ENCODE measurements at places on chromosomes 2 and 18.

DNA sequence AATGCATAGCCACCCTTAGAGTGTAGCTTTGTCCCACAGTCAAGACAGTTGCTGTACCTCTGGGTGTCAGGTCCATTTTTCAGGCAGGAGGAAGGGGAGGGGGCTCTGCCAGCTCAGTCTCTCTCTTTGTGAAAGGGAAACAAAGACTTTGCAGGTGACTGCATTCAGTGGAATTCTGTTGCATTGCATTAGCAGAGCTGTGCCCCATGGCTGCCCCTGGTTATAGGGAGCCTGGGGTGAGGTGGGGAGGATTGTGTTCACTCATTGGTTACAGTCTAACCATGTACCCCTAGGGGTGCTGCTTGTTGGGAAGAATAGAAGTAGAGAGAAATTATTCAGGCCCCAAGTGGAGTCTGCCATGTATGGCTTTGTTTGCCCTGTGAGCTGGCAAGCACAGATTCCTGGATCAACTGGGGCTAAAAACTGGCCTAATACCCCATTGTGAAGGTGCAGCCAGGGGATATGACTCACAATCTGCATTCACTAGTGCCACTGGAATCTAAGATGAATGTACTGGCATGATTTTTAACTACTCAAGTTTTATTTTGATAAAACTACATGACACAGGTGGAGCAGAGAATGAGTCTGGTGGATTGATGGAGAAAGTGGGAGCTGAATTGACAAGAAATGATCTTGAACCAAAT, 118.4 kb downstream of the SH3BP4 start:
- DNase-seq, result no peak

GRCh38 chr2:27211241-27211942, 449 bp upstream of the ATRAID start:
- peak; percentile 23 for DNase-seq

DNA sequence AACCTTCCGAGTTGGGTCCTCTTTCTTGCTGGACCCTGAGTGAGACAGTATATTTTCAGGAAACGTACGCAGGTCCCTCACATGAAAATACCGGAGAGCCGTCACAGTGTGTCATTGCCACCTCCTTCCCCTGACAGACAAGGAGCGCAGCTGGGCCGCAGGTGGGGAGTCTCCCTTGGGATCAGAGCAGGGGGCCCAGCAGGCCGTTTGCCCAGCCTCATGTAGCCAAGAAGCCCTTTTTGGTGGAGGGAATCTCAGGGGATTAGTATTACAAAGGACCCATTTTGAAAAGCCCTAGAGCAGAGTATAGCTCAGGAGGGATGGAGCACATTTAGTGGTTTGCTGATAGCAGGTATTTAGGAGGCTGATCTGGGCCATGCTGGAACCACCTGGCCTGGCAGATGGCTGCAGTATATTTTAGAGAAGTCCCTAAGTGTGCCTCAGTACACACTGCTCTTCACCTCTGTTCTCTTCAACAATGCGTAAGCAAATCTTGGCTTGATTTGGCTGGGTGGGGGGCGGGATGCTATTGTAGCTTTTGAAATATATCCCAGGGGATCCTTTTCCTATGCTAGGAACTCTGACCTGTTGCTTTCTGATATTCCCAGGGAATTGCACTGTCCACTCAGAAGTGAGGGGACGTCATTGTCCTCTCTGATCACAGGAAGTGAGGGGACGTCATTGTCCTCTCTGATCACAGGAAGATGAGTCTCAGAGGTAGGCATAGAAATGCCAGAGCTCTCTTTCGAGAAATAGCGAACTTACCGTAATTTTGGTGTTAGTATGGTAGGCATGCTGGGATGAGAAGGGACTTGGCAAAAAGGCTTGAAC, 171.9 kb downstream of the HRH4 start:
- DNase-seq, result no peak

DNA sequence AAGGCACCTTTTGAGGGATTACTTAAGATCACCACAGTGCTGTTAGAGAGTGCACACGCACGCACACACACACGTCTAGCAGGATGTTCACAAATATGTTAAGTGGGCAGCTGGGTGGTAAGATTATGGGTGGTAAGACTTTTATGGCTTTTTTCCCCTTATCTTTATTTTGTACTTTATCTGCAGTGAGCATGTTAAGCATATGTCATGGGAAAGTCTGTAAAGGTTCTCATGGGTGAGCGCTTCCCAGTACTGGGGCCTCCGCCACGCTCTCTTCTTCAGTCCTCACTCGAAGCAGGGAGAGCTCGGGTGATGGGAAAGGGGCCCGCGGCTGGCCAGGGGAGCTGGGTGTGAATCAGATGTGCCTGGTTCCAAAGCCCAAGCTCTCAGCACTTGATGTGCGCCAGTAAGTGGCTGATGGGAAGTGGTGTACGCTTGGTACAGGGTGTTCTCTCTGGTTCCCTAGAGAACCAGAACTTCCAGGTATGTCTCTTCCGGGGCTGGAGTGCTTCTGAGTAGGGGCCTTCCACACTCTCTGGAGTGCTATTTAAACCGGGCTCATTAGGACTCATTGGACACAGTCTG, 83.9 kb upstream of the YWHAQ start:
- no peak for DNase-seq

DNA sequence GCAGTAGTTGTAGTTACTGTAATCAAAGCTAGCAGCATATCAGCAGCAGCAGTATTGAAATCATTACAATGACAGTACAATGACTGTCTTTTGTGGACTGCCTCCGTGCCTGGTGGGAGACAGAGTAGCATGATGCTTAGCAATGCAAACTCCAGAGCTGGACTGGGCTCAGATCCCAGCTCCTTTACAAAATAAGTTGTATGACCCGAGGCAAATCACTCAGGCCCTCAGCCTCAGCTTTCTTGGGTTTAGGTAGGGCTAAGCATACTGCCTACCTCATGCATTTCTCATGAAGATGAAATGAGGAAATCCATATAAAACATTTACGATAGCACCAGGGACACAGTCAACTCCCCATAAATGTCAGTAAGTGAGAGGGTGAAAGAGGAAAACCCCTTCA, 170.7 kb downstream of the TTC32 start:
- no peak for DNase-seq

DNA sequence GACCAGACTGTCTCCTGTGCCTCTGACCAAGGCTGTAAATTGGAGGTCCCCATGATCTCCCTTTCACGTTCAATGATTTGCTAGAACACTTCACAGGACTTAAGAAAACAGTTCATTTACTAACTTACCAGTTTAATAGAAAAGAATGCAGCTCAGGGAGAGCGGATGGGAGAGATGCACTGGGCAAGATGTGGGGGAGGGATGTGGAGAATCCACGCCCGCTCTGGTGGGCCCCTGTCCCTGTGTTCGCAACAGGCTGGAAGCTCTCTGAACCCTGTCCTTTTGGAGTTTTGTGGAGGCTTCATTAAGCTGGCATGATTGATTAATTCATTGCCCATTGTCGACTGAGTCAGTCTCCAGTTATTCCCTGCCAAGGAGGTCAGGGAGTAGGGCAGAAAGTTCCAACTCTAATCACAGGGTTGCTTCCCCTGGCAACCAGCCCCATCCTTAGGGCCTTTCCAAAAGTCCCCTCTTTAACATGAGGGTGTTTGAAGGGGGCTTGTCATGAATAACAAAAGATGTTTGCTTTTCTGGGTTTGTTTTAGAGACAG, 257.1 kb downstream of the ACKR3 start:
- DNase-seq, result no peak

DNA sequence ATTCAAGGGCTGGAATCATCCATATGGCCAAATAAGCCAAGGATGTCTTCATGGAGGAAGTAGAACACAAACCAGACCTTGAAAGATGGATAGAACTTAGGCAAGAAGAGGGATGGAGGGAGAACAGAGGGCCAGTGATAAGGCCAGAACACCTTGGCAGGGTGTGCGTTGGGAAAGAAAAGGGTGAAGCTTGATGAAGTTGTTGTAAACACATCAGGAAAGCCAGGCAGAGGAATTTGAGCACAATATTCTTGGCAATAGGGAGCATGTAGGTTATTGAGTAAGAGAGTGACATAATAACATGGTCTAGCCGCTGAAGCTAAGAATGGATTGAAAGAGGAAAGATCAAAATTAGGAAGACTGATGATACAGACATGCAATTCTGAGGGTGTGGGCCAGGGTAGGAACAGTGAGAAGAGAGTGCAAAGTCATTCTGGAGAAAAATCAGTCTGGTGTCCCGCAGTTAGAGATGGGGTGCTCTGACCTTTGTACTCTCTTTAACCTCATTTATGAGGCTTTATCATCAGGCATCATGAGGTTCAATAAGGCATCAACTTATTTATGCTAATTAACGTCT, 41.0 kb downstream of the SLC14A2 start:
- no peak for DNase-seq

DNA sequence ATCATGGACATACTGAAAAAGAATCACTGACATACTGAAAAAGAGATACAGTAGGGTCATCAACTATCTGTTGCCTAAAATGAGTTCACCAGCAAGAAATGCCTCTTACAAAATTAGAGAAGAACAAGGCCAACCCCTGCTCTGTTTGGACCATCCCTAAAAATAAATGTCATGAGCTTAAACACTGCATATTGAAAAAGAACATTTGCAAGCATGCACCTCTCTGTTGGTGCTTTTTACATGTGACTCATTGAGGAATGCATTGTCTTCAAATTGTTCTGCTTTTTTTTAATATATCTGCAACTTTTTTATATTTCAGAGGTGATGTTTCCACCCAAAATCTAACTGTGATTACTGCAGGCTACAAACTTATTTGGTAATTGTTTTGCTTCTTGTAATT, 233.9 kb upstream of the LRATD1 start:
- DNase-seq, result no peak

DNA sequence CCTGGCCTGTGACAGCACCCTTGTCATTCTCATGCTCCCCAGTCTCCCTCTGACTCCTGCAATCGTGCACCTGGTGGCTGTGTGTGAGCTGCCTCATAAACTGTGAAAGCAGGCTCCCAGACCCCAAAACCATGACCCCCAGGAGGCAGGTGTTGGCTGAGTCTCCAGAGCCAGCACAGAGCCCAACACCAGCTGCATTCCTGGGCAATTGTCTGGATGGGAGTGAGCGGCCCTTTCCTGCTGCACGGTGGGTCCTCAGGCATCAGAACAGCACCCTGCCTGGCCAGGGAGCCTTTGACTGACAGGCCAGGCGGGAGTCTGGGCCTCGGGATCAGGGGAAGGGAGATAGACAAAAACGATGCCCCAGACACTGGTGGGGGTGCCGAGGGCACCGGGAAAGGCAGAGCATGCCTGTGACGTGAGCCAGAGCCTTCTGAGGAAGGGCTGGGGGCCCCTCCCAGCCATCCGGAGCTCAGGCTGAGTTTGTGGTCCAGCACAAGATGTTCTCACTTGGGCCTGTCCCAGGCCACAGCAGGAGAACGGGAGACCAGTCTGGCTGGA, 135.1 kb upstream of the GPC1 start:
- DNase-seq, result no peak

- DNase-seq, result no peak
Observed at GRCh38 chr2:39094717-39095363, 26.0 kb downstream of the SOS1 start.

DNA sequence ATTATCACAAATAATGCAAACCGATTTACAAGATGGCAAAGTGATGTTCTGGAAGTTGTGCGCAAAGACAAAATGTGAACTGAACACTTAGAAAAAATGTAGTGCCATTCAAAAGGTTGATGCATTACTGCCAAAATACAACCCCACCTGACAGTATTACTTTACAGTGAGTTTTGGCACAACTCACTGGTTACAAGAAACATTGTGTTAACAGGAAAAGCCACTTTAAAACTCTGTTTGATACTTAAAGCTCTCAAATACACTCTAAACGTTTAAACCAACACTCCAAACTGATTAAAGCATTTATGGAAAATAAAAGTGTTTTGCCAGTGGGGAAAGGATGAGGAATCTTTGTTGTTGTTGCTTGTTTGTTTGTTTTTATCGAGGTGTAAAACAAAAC, 173.4 kb upstream of the SATB2 start:
- no peak for DNase-seq

GRCh38 chr18:76429262-76430126, 65.5 kb downstream of the ZNF516 start:
- no peak for DNase-seq

DNA sequence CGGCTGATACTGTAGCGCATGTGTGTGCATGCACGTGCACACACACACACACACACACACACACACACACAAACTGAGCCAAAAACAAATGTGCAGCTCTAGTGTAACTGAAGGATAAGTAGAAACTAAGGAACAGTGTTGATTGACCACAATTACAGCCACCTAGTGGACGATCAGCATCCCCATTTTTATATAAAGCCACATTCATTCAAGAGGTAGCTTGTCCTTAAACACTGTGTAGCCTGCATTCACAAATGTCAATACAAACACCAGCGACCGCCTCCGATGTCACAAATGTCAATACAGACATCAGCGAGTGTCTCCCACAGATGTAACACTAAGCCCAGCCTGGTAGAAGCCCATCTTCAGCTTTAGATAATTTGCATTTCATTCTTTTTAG, 167.4 kb downstream of the PTGR3 start:
- peak; percentile 12 for DNase-seq

DNA sequence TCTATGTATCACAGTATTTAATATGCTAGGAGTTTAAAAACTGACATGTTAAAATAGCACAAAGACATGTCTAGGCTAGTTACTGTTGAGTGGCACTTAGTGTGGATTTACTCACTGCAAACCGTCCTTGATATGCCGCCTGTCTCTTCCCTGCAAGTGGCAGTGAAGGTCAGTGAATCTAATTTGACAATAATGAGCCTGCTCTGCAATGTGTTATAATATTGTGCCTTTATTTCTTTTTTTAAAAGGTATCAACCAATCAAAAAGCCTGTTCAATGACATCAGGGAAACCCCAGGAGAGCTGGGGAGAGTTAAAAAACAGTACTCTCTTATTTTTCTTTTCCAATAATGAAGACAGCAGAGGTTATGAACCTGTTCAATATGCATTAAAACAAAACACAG, 384.1 kb downstream of the ERBB4 start:
- no peak for DNase-seq

DNA sequence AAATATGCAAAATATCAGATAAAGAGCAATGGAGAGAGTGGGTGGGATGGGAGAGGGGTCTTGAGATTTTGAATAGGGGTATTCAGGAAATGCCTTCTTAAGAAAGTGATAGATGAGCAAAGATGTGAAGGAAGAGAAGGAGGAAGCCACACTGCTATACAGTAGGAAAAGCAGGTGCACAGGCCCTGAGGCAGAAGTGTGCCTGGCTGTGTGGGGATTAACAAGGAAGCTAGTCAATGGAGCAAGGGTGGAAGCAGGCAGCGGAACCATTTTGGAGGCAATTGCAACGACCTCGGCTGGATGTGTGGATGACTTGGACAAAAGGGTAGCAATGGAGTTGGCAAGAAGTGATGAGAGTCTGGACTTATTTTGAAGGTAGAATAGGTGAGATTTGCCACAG, 11.0 kb upstream of the CNGA3 start:
- no peak for DNase-seq

DNA sequence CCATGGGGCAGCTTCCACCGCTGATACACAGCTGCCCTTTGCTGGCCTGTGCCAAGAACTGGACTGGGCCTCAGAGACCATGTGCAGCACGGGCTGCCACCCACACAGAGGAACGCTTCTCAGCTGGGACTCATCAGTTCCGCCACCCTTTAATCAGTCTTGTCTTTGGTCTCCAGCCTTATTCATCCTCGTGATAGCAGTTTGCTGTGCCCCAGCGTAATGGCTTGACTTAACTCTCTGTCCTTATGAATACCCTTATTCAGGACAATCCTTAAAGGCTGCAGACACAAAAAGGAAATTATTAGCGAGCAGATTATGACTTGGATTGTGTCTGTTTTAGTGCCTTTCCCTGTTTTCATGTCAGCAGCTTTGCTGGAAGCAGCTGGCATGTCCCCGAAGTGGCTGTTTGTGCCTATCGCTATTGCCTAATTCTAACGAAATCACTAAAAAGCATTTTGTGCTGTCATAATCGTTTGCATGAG, 108.9 kb upstream of the DAPL1 start:
- DNase-seq, result no peak
